Natural killer cell (primary cell): ENCODE measurements at places on chromosomes 7 and 10. TPM values are rescaled to one million over a fixed set of nuclear protein-coding genes. Genes with fewer than 3 reads are reported as not detected.
A peak's percentile ranks its signal among the peaks of the same experiment; 100 is the strongest.

GRCh38 chr10:12419262-12419847 lies 70.0 kb downstream of the CAMK1D start:
- no peaks in the 10 kb centered on the region for H3K36me3 ChIP-seq
- no peaks in the 10 kb centered on the region for H3K27me3 ChIP-seq
- no peak overlapping the region for H3K27ac ChIP-seq
- no peak overlapping the region for H3K4me3 ChIP-seq

DNA sequence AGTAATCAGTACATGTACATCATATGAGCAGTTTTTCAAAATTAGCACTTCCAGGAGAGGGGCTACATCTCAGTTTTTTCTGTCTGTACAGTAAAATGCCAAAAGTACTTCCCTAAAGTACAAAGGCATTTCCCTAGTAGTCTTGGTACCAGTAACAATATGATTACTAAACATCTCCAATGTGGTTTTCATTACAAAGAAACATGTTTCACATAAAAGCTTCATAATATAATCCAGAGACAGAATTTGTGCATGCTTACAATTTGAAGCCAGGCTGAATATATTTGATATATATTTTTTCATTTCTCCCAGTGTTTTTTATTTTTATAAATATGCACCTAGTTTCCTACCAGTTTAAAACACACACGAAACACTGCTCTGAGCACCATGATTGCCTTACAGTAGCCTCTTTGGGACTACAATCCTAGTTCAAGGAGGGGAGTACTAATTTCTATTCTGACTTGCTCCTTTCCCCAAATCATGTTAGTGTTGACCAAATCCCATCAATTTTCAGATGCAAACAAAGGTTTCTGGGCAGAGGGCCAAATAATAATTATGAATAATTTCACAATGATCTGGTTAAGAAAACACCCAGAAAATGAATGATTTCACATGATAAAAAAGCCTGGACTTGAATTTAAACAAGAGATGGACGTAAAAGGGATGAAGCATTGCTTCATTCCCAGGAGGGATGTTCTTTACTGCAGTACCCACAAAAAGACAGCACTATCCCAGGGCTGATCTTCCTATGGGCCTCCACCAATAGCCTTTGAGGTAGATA lies 201.3 kb downstream of the SLC25A13 start:
- DNase-seq, result no peak
- no peaks in the 10 kb centered on the region for H3K27me3 ChIP-seq

DNA sequence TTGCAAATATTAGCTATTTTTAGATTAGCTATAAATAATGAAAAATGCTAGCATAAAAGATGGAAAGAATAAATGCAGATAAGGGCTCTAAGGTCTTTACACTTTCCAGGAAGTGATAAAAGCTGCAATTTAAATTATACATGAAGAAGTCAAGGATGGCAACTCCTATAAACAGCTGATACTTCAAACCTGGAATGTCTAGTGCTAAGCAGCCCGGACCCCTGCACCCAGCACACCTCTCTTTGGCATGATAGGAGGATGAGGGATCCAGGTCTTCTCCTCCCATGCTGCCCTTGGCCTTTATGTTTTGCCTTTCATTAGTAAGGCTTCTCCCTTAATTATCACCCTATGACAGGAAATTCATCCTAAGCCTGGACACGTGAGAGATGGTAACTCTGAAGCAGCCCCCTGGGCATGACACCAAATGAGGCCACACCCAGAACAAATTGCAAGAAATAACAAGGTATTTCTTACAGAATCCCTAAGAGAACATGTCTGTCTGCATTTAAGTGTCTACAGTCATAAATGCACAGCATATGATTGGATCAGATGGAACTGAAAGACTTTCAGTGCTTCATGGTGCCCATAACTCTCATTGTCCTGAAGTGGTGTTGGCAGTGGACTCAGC lies 158.3 kb upstream of the PRSS1 start:
- no peak overlapping the region for H3K4me3 ChIP-seq
- no peaks in the 10 kb centered on the region for H3K4me1 ChIP-seq
- no peaks in the 10 kb centered on the region for H3K36me3 ChIP-seq
- no peak overlapping the region for H3K27ac ChIP-seq

GRCh38 chr7:20280475-20281351 lies 50.0 kb upstream of the ITGB8 start:
- no peaks in the 10 kb centered on the region for H3K4me1 ChIP-seq
- H3K27me3 ChIP-seq, result no peaks in the 10 kb centered on the region
- DNase-seq, result no peak
- no peaks in the 10 kb centered on the region for H3K36me3 ChIP-seq
- H3K27ac ChIP-seq, result no peak overlapping the region
- H3K4me3 ChIP-seq, result no peak overlapping the region

- H3K36me3 ChIP-seq, result no peaks in the 10 kb centered on the region
- DNase-seq, result peak; percentile 46
- no peak overlapping the region for H3K4me3 ChIP-seq
- H3K27me3 ChIP-seq, result no peaks in the 10 kb centered on the region
- peaks cover 8% of the 10 kb centered on the region for H3K4me1 ChIP-seq
Observed at GRCh38 chr10:31101123-31101522, 69.5 kb upstream of the ZNF438 start.

- H3K4me3 ChIP-seq, result peak overlapping the region; percentile 19
- no peaks in the 10 kb centered on the region for H3K27me3 ChIP-seq
- peak; percentile 56 for DNase-seq
Observed at GRCh38 chr10:79137826-79138225, 69.1 kb downstream of the ZMIZ1 start.

- DNase-seq, result no peak
- no peaks in the 10 kb centered on the region for H3K36me3 ChIP-seq
- H3K27me3 ChIP-seq, result no peaks in the 10 kb centered on the region
- H3K4me3 ChIP-seq, result no peak overlapping the region
- H3K4me1 ChIP-seq, result no peaks in the 10 kb centered on the region
- no peak overlapping the region for H3K27ac ChIP-seq
Observed at GRCh38 chr7:34107276-34107675, 201.9 kb downstream of the BMPER start.

GRCh38 chr7:28510026-28510369 lies 97.7 kb downstream of the CREB5 start:
- no peak overlapping the region for H3K27ac ChIP-seq
- no peaks in the 10 kb centered on the region for H3K36me3 ChIP-seq
- no peak for DNase-seq

DNA sequence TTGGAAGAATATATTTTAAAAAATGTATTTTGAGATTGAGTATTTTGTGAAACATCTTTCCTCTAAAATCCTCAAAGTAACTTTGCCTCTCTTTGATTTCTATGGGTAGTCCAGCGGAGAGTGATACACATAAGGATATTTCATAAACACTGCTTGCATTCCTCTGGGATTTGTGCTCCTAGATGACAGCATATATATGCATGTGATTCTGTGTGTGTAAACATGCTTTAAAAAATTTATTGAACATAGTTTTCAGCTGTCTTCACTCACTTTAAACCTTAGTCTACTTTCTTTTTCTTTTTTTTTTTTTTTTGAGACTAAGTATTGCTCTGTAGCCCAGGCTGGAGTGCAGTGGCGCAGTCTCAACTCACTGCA lies 84.6 kb downstream of the KAT6B start:
- H3K4me1 ChIP-seq, result peaks cover 9% of the 10 kb centered on the region
- H3K27me3 ChIP-seq, result no peaks in the 10 kb centered on the region
- no peak for DNase-seq
- H3K4me3 ChIP-seq, result no peak overlapping the region
- H3K27ac ChIP-seq, result no peak overlapping the region

- H3K27ac ChIP-seq, result peak overlapping the region; percentile 28
- H3K4me1 ChIP-seq, result peaks cover 10% of the 10 kb centered on the region
- DNase-seq, result no peak
- H3K36me3 ChIP-seq, result no peaks in the 10 kb centered on the region
- H3K27me3 ChIP-seq, result no peaks in the 10 kb centered on the region
Observed at GRCh38 chr10:75772153-75772887, 340.9 kb downstream of the LRMDA start.

DNA sequence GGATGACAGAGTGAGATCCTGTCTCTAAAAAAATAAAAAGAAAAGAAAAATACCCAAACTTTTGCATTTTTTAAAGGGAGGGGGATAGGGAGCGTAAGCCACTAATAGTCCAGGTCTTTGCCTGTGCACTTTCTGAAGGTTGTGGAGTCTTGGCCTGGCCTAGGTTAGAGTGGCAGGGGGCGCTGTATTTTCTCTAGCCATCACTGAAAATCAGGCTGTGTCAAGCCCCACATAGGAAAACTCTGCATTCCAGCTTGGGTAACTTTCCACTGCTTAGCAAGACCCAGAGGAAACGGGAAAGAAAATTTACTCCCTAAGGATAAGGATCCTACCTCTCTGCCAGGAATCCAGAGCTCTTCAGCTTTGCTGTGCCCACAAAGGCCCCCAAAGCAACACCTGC lies 10.5 kb upstream of the PAX4 start:
- no peak overlapping the region for H3K27ac ChIP-seq
- DNase-seq, result no peak
- H3K4me1 ChIP-seq, result no peaks in the 10 kb centered on the region
- H3K36me3 ChIP-seq, result no peaks in the 10 kb centered on the region

- H3K4me3 ChIP-seq, result no peak overlapping the region
- no peaks in the 10 kb centered on the region for H3K27me3 ChIP-seq
- no peak for DNase-seq
- H3K36me3 ChIP-seq, result peaks cover 27% of the 10 kb centered on the region
- H3K27ac ChIP-seq, result no peak overlapping the region
- peaks cover 38% of the 10 kb centered on the region for H3K4me1 ChIP-seq
Observed at GRCh38 chr7:102439963-102440795, 6.8 kb downstream of the ORAI2 start.

- no peak overlapping the region for H3K27ac ChIP-seq
- H3K4me1 ChIP-seq, result peaks cover 13% of the 10 kb centered on the region
- no peaks in the 10 kb centered on the region for H3K36me3 ChIP-seq
- DNase-seq, result no peak
- peak overlapping the region; percentile 22 for H3K4me3 ChIP-seq
Observed at GRCh38 chr7:80134115-80134535, 506 bp upstream of the GNAI1 start.

- no peaks in the 10 kb centered on the region for H3K36me3 ChIP-seq
- H3K27me3 ChIP-seq, result no peaks in the 10 kb centered on the region
Observed at GRCh38 chr7:157827045-157827862, 490.4 kb downstream of the DNAJB6 start.

- no peak overlapping the region for H3K4me3 ChIP-seq
- no peaks in the 10 kb centered on the region for H3K27me3 ChIP-seq
Observed at GRCh38 chr7:33854178-33854577, 51.2 kb upstream of the BMPER start.

DNA sequence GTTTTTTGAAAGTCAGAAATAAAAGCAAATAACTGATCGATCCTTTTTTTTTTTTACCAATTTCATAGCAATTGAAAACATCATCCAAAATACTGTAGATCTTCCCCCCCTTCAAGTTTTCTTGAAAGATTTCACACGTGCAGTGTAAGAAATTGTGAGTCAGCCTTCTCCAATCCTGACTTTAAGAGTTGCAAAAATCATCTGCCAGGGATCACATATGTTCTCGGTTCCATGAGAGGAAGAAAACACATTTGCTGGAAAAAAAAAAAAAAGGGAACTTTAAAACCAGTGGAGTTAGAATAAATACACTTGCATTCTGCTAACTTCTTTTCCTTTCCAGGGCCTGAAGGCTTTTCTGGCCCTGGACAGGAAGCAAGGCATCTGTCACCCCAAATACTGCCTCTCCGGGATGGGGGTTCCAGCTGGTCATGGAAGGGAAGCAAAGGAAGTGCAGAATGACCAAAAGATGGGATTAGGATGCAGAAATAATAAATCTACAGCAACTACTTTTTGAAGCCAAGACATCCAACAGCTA lies 198.4 kb upstream of the KIAA1217 start:
- no peaks in the 10 kb centered on the region for H3K27me3 ChIP-seq
- no peak overlapping the region for H3K4me3 ChIP-seq
- no peaks in the 10 kb centered on the region for H3K4me1 ChIP-seq
- H3K27ac ChIP-seq, result no peak overlapping the region

COL28A1 gene
- 0.45 TPM for total RNA-seq

NDUFB2 gene
- total RNA-seq, result 152 TPM

TFEC gene
- 0.92 TPM for total RNA-seq

MMD2 gene
- total RNA-seq, result not detected

HEPACAM2 gene
- total RNA-seq, result not detected

GOT1 gene
- total RNA-seq, result 8.5 TPM

CDC14C gene
- not detected for total RNA-seq

MXI1 gene
- total RNA-seq, result 13.6 TPM

C10orf53 gene
- total RNA-seq, result not detected

CSTF2T gene
- total RNA-seq, result 34.8 TPM

DGKB gene
- total RNA-seq, result not detected

CTNNA3 gene
- not detected for total RNA-seq

CALHM2 gene
- 37.2 TPM for total RNA-seq
